Activated CD4-positive, alpha-beta T cell treated with anti-CD3 and anti-CD28 coated beads, Interleukin-2, amount 10 ng/mL, durations not matched to agents 7 days and 5 days (primary cell): ENCODE measurements at places on chromosomes 1 and 21.

DNA sequence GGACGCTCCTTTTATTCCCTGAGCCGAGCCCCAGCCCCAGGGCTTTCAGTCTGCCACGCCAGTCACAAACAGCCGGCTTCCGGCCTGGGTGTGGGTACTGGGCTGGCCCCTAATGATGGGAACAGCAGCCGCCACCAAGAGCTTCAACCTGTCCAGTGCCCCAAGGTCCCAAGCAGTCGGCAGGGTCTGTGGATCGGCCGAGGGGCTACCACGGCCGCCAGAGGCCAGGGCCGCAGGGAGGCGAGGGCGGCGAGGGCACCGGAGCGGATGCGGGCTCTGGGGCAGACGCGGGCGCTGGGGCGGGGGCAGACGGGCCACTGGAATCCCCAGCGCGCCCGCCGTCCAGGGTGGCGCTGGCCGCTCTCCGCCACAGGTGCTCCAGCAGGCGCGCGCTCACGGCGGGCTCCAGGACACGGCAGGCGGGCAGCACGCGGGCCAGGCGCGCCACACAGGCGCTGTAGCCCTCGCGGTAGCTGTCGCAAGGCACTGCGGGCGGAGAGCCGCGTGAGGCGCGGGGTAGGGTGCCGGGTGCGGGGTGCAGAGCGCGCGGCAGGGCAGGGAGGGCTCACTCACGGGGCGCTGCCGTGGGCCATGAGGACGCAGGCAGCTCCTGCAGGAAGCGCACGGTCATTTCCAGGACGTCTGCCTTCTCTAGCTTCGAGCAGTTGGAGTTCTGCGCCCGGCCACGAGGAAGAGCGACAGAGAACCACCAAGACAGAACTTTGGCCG, 887 bp downstream of the HES2 start:
- no peak for DNase-seq

DNA sequence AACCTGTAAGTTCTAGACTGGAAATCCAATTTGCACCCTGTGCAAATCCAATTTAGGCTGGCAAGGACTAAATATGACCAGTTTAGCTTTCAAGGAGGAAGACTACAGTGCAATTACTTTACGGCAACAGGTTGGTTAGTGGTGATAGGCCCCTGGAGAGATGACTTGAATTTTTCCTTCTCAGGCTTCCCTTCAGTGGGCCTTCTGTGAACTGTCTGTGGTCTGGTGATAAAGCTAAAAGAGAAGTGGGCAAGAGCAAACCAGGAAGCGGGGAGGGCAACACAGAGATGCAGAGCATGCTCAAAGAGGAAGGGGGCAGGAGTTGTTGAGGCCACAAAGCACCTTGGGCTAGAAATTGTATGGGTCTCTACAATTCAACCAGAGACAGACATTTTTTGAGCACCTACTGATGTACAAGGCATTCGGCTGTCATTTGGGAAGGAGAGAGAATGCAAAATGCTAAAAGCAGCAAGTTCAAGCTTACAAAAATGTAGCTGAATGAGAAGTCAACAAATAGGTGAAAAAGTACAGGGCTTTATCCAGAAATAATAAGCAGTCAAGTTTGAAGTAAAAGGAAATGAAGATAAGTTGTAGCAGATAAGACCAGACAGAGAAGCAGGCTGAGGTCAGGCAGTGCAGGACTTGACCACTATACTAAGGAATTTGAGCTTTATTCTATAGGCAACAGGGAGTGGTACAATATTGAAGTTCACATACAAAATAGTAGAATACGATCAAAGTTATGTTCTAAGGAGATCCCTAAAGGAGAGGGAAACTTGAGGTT, 23.9 kb downstream of the INPP5B start:
- peak; percentile 20 for DNase-seq

GRCh38 chr1:234871710-234872271, 256.8 kb downstream of the TOMM20 start:
- no peak for DNase-seq

- DNase-seq, result no peak
These were observed 429.8 kb upstream of the C1orf87 start for GRCh38 chr1:60503266-60503925.

DNA sequence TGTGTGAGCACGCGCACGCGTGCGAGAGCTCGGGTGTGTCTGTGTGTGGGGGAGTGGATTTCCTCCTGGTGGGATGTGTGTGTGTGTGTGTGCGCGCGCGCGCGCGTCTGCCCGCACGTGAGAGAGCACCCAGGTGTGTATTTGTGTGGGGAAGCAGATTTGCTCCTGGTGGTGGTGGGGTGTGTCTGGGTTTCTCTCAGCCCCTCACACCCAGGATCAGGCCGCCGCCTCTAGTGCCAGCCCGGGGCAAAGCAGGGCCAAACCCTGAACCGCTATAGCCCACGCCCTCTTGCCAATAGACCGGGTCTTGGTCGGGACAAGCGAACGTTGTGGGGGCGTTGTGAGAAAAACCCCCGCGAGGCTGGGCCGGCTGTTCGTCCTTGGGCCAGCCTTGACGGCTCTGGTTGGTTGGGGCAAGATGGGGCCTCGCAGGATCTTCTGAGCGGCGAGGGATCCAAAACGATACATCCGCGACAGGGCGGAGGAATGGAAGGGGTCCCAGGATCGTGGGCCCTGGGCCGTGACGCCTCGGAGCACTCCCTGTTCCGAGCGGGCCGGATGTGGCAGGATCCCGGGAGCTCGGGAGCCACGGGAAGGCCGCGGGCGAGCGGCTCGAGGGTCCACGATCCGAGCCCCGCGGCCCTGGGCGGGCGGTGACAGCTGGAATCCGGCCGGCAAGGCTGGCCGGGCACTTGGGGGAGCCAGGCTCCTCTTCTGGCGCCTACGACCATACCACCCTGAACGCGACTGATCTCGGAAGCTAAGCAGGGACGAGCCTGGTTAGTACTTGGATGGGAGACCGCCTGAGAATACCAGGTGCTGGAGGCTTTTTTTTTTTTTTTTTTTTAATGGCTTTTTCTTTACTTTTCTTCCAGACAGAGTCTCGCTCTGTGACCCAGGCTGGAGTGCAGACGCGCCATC, 68.2 kb downstream of the RNF187 start:
- peak; percentile 18 for DNase-seq
